ENCODE measurements at places on chromosomes 3 and 15. TPM values are rescaled to one million over a fixed set of nuclear protein-coding genes. Genes with fewer than 3 reads are reported as not detected.

DNA sequence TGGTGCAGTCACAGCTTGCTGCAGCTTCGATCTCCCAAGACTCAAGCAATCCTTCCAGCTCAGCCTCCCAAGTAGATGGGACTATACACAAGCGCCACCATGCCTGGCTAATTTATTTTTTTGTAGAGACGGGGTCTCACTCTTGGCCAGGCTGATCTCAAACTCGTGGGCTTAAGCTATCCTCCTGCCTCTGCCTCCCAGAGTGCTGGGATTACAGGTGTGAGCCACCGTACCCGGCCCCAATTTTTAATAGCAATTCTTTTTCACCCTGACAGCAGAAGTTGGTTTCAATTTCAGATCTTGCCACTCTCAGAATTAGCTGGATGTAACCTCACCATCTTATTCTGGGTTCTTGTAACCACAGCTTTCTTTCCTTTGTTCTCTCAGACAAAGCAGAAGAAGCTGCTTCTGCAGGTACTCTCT lies 64.8 kb downstream of the TRIM71 start:
- no peak for DNase-seq

DNA sequence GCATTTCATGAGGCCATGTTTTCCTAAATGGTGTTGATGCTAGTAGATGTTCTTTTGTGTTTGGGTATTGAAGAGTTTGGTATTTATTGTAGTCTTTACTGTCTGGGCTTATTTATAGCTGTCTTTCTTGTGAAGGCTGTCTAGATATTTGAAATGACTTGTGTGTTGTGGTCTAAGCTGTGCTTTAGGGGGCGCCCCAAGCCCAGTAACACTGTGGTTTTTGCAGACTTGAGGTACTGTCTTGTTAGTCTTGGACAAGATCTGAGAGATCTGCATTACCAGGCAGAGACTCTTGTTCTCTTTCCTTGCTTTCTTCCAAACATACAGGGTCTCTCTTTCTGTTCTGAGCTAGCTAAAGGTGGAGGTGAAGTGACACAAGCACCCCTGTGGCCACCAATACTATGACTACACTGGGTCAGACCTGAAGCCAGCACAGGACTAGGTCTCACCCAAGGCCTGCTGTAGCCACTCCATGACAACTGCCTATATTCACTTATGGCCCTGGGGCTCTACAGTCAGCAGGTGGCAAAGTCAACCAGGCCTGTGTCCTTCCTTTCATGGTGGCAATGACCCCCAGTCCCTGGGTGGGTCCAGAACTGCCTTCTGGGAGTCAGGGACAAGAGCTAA lies 152.1 kb upstream of the TBC1D5 start:
- peak; percentile 2 for DNase-seq

DNA sequence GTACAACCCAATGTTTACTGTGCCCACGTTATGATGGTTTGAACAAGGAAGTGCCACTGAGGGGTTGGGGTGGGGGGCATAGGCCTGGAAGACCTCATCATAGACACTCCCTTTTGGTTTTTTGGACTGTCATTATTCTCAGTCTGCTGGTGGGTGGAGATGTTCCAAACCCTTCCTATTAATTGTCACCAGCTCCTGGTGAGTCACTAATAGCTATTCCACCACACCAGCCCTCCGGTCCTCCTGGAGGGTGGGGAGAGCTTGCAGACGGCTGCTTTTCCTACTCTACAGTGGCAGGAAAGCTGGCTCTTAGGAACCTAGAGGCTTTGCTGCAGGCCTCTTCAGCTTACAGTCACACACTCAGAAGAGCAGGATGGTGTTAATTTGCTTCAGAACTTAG lies 9.0 kb upstream of the COPG1 start:
- DNase-seq: no peak

- DNase-seq: no peak
Measured at GRCh38 chr3:42214565-42215283, 51.3 kb downstream of the CCK start.

DNA sequence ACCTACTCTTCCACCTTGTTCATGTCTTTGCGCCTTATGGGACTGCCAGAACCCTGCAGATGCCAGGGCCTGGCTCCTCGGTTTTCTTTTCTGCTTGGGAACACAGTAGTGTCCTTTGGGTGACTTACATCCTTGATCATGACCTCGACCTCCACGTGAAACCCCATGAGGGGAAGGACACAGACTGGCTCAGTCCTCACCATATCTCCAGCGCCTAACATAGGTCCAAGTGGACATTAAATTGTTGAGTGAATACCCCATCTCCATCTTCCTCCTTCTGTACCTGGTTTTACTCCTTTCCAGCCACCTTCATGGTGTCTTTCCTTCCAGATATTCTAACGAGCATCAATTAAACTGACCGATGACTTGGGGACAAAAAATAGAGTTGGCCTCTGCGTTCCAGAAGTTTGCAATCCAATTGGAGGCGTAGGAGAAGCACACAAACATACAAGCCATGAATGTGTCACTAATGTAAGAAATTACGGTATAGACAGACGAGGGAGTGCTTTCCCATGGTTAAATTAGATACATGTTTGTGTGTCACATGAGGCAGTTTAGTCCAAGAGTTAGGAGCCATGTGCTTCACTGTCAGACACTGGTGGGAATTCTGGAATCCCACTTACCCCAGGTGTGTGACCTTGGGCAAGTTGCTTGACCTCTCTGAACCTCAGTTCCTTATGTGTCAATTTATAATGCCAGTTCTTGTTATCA lies 907 bp upstream of the HERC1 start:
- no peak for DNase-seq

GRCh38 chr15:84570164-84570735 lies 30.6 kb upstream of the ZSCAN2 start:
- peak; percentile 65 for DNase-seq

MAP3K13 gene
- 15.1 TPM for total RNA-seq

NEK10 gene
- 4.7 TPM for total RNA-seq

Data from MG63 (cell line).